CD4-positive, alpha-beta T cell treated with Interleukin-10 for 1 hour (primary cell): ENCODE measurements at places on chromosomes 1 and 21.

DNA sequence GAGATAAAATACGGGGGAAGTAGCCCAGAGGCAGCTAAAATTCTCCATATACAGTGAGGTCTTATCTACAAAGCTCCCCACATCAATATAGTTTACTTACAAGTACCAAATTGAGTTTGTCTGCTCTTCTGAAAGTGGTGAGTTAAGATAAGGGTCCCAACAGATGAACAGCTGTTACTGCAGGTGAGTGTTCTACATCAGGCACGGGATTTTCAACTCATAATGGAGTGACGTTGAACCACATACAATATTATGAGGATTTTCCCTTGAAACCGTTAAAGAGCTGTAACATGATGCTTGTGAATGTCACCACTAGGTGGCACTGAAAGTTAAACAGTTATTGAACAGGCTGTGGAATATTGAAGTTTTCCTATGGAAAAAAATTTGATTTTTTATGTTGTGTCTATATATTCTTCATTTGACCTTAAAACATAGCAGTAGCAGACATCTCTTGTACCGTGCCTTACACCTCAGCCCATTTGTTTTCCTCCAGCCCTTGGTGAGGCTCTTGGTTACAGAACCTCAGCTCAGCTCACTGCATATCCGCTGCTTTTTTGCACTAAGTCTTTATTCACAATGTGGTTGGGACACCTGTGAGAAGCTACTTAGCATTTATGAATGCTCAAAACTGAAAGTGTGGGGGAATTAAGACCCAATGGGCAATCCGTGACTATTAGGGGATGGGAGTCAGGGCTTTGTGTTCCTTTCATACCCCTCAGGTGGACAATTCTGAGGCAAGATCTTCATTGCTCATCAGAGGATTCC, 23.2 kb downstream of the CD1D start:
- DNase-seq = peak; percentile 52

GRCh38 chr1:11804666-11805421, 920 bp downstream of the MTHFR start:
- DNase-seq = peak; percentile 34

GRCh38 chr1:168116327-168116799, 20.4 kb downstream of the GPR161 start:
- no peak for DNase-seq

DNA sequence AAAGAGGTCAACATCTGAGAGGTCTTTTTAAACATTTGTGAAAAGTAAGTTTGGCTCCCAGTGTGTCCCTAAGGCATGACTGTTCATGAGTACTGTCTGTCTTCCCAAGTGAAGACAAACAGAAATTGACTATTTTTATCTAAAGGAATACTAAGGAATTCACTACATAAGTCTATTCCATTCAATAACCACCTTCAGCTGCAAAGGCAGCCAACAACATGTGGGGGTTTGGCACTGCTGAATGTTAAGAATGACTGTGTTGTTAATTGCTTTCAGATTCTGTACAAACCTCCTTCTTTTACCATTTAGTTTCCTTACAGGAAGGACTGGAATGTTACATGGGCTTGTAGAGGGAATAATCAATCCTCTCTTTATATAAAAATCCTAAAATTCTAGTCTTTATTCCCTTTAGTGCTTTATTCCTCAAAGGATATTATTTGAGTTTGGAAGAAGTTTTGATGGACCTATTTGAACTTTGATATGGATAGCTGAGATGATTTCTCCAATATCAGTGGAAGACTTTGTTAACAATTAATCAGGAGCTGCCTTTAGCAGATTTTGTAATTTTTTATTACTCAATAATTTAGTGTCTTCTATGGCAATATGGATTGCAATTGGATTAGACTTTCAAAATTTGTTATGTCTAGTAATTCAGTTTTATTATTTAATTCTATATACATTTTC, 201.7 kb upstream of the CHRM3 start:
- DNase-seq = no peak

- DNase-seq = no peak
Observed at GRCh38 chr1:37574834-37575480, 18.2 kb downstream of the DNALI1 start.

DNA sequence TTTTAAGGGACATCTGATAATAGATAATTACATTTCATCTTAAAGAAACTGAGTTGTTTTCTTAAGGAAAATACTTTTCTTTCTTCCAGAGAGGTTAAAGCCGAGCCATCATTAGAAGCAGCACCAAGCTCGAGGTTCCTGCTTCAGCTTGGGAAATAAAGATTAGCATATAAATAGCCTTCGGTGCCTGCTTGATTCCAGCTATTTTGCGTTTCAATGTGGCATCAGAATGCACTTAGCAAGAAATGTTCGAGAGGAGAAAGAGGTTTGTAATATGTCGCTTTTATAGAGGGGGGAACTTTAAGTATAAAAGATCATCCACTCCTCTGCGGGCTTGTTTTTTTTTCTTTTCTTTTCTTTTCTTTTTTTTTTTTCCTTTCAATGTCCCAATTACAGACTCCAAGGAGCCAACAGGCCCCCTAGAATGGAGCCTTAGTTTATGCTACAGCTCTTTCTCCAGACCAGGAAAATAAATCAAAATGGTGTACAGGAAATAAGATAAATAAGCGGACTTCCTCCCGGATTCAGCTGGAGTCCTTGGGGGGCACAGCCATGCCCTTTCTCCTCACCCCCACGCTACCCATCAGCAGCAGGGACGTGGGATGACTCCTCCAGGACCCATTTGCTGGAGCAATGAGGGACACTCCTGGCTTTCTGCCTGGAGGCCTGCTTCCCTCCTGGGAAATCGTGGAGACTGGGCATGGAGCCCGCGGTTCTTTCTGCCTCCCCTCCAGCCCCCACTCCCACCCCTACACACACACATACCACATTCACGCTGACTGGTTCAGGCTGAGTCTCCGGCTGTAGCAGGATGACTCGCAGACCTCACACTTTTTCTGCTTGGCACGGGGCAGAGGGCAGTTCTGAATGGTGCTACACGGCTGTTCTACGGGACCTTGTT, 131.6 kb downstream of the RRAGC start:
- DNase-seq = no peak

GRCh38 chr1:80534606-80535360, 1266.0 kb upstream of the ADGRL2 start:
- no peak for DNase-seq

GRCh38 chr1:36086529-36087232, 2.0 kb upstream of the ADPRS start:
- no peak for DNase-seq

- no peak for DNase-seq
Observed at GRCh38 chr1:179144626-179145025, 62.8 kb downstream of the TOR3A start.

DNA sequence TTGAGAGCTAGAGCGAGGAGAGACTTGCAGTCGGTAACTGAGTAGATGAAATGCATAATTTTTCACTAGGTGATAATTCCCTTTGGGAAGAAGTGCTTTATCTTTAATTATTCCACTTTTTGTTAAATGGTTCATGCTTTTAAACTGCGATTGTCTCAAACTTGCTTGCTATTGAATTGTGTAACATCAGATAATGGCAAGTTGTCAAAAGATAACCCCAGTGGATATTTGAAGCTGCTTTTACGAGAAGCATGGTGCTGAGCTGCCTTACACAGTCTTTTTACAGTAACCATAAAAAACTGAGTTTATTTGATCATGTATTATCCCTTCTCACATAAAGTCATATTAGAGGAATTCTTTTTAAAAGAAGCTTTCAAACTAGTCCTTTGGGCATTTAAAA, 30.2 kb downstream of the TMEM50B start:
- DNase-seq = no peak

- DNase-seq = no peak
Observed at GRCh38 chr1:17084787-17085186, 31.0 kb upstream of the SDHB start.

DNA sequence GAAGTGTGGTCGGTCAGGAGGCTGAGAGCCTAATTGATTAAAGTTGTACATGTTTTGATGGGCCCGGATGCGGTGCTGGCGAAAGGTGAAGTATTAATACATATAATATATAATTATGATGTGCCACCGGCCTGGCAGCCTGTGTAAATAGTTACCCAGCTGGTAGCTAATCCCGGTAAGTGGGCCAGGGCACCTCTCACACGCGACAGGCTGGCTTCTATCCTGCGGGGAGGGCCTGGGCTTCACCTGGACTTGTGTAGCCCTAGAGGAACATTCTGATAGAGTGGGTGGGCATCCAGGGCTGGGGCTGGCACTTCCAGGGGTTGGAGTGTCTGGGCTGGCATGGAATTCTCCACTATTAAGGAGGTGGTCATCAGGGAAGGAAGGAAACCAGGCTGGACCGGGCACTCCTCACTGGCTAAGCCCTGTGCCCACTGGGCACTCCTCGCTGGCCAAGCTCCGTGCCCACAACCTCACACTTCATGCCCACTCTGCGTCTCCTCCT, 48.3 kb downstream of the IGSF21 start:
- no peak for DNase-seq

GRCh38 chr1:164774413-164774812, 215.4 kb downstream of the PBX1 start:
- no peak for DNase-seq

DNA sequence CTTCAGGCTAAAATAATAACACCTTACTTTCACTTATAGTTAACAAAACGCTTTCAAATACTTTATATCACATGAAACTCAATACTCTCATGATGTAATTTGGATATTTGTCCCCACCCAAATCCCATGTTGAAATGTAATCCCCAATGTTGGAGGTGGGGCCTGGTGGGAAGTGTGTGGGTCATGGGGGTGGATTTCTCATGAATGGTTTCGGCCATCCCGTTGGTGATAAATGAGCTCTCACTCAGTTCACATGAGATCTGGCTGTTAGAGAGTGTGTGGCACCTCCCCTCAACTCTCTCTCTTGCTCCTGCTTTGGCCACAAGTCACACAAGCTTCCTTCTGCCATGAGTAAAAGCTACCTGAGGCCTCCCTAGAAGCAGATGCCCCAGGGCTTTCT, 22.5 kb upstream of the PTGFRN start:
- no peak for DNase-seq

- no peak for DNase-seq
Observed at GRCh38 chr21:39041816-39042215, 141.4 kb downstream of the PSMG1 start.

- no peak for DNase-seq
Observed at GRCh38 chr1:195236991-195237889, 1371.0 kb downstream of the KCNT2 start.

- DNase-seq = no peak
Observed at GRCh38 chr1:185245466-185245865, 71.6 kb downstream of the IVNS1ABP start.

- no peak for DNase-seq
Observed at GRCh38 chr1:199665371-199665770, 362.1 kb upstream of the NR5A2 start.

DNA sequence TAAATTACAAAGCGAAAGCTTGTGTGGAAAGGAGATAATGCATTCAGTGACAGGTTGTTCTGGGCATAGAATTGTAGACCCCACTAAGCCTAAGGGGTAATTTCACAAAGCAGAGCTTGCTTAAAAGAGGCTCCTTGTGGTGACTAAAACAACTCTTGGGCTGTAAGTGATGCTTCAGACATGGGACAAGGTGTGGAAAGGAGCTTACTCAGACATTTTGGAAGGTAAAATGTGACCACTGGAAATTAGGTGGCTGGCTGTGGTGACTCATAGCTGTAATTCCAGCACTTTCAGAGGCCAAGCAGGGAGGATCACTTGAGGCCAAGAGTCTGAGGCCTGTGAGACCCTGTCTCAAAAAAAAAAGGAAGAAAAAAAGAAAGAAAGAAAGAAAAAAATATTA, 51.1 kb upstream of the LRRC8C start:
- no peak for DNase-seq

DNA sequence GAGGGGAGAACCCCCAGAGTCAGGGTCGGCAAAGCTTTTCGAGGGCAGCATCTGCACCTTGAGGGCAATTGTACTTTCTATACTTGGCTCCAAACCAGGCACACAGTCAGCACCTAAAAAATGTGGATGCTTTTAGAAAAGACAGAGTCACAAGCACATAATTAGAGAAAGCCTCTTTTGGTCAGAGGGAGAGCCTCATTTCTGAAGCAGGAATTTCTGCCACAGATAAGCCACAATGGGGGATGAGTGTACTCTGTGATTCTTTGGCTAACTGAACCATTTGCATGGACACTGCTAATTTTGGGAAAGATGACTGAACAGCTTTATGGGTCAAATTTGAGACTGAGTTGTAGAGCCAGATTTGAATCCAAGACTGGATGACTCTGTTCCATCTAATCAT, 635.7 kb downstream of the KIF26B start:
- DNase-seq = no peak

DNA sequence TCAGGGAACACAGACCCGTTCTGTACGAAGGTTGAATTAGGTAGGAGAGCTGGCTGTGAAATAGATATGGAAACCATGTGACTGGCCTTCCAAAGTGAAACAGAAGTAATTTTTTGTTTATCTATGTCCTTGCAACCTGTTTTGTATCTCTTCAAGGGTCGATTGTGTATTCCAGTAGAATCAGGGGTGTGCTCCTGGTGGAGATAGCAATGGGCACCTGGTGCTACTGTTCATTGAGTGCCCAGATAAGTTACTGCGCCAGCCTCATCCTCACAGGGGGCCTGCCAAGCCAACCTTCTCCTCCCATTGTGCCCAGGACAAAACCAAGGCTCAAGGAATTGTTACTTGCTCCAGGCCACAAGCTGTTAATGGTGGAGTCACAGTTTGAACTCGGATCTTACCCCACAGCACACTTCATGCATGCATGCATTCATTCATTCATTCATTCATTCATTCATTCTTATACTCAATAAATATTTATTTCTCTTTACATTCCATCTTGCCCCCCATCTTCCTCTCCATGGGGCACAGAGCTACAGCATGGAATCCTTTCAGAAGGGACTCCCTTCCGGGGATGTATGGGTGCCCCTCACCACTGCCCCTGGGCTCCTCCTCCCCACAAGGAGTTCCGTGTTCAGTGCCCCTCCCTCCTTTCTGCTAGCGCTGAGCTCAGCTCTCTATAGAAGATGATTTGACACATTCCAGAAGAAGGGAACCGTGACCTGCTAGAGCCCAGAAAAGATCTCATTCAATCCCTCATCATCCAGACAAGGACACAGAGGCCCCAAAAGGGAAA, 24.0 kb downstream of the ADORA1 start:
- no peak for DNase-seq

DNA sequence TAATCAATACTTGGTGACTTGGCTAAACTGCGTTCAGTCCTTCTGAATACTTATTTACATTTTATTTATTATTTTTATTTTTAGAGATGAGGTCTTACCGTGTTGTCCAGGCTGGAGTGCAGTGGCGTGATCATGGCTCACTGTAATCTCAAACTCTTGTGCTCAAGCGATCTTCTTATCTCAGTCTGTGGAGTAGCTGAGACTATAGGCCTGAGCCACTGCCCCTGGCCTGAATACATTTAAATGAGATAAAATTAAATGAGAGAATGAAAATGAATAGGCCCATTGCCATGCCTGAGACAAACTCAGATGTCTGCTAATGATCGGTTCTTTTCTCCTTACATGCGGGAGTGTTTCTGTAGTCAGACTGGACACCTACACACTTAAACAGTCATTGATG, 86.0 kb downstream of the GALNT2 start:
- DNase-seq = no peak

GRCh38 chr1:239922778-239923522, 168.7 kb upstream of the FMN2 start:
- no peak for DNase-seq
